Tongue (tissue), 3 donors: ENCODE measurements at places on chromosomes 1 and 21. TPM values are rescaled to one million over a fixed set of nuclear protein-coding genes. Genes with fewer than 3 reads are reported as not detected.

The HHIPL2 gene
- total RNA-seq = not detected

The AJAP1 gene
- 0.51 TPM for total RNA-seq

The FBXO2 gene
- total RNA-seq = 1.5 TPM

The WLS gene
- total RNA-seq = 140 TPM

The IRF2BP2 gene
- 135 TPM for total RNA-seq

The TRPM2 gene
- total RNA-seq = 2.2 TPM

The LYPD8 gene
- not detected for total RNA-seq

The IBA57 gene
- 11.4 TPM for total RNA-seq

The SLC1A7 gene
- total RNA-seq = not detected

The C1QC gene
- total RNA-seq = 20.5 TPM

The ATP6V0B gene
- 27.6 TPM for total RNA-seq

The SLAMF9 gene
- total RNA-seq = not detected

The RGSL1 gene
- total RNA-seq = not detected

The BRDT gene
- total RNA-seq = not detected

The FAM43B gene
- total RNA-seq = not detected

The RERE gene
- 76.5 TPM for total RNA-seq

The SYNC gene
- total RNA-seq = 71.8 TPM

The SAMD11 gene
- 6.1 TPM for total RNA-seq

The PLPP3 gene
- 191 TPM for total RNA-seq

The OR2T29 gene
- total RNA-seq = not detected

The CCDC190 gene
- total RNA-seq = 11.8 TPM

The BATF3 gene
- total RNA-seq = 3.0 TPM

The KRTAP21-1 gene
- not detected for total RNA-seq

The NPHS2 gene
- not detected for total RNA-seq

The TNNT2 gene
- 98.3 TPM for total RNA-seq

The HUNK gene
- 2.5 TPM for total RNA-seq

The PGLYRP4 gene
- 0.31 TPM for total RNA-seq

The GBP7 gene
- total RNA-seq = not detected

The DLGAP3 gene
- total RNA-seq = not detected

The CD1B gene
- not detected for total RNA-seq

The UQCRHL gene
- 1.1 TPM for total RNA-seq

The SPAG17 gene
- total RNA-seq = 1.1 TPM

The OR2G6 gene
- total RNA-seq = not detected

The OR2L8 gene
- not detected for total RNA-seq

The CFAP74 gene
- 0.62 TPM for total RNA-seq

The PCSK9 gene
- 1.3 TPM for total RNA-seq

The AADACL4 gene
- not detected for total RNA-seq

The MFSD2A gene
- total RNA-seq = 2.1 TPM

The PRR9 gene
- total RNA-seq = not detected

The FCRL5 gene
- 0.10 TPM for total RNA-seq

The TLR5 gene
- 5.9 TPM for total RNA-seq

The CASQ1 gene
- 831 TPM for total RNA-seq

The TUFT1 gene
- 21.1 TPM for total RNA-seq

The ZBTB37 gene
- 16.7 TPM for total RNA-seq

The CD5L gene
- not detected for total RNA-seq

The EPB41 gene
- total RNA-seq = 27.7 TPM

The PROK1 gene
- total RNA-seq = not detected
